SK-N-SH (cell line): ENCODE measurements at places on chromosomes 3 and 15. TPM values are rescaled to one million over a fixed set of nuclear protein-coding genes. Genes with fewer than 3 reads are reported as not detected.

- peaks cover 35% of the 10 kb centered on the region for H3K4me1 ChIP-seq
- no peak overlapping the region for H3K27ac ChIP-seq
- peaks cover 26% of the 10 kb centered on the region for H3K27me3 ChIP-seq
- H3K36me3 ChIP-seq: no peaks in the 10 kb centered on the region
- no peak overlapping the region for H3K4me3 ChIP-seq
Observed at GRCh38 chr15:40250771-40251483, 12.1 kb downstream of the PAK6 start.

DNA sequence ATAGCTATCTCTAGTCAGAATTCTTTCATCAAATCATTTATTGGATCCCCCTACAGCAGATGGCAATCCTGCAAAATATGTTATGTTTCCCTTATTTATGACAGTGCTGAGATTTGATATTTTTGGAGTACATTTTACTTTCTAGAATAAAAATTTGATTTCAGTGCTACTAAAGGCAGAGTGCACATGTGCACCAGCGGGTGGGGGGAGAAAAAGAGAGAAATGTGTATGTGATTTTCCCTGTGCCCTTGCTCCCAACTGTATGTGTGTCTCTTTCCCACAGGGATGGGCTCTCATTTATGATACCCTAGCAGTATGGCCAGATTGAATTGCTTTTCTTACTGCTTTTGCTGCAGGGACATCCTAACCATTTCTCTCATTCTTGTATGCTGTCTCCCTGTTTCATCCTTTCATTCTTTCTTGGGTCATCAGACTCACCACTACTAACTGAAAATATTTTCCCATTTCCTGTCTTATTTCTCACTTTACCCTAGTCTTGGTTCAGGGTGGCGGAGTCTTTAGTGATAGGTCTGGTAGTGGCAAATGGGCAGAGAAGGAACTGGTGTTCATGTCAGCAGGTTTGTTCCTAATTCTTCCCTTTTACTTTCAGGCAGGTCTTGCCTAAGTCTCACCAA, 140.7 kb downstream of the TCF12 start:
- H3K36me3 ChIP-seq: peaks cover 8% of the 10 kb centered on the region
- no peak for DNase-seq
- H3K4me3 ChIP-seq: no peak overlapping the region
- no peaks in the 10 kb centered on the region; the same call in none of the 2 replicates for H3K4me1 ChIP-seq
- H3K27me3 ChIP-seq: no peaks in the 10 kb centered on the region

GRCh38 chr3:189772584-189772983, 141.4 kb downstream of the TP63 start:
- H3K4me1 ChIP-seq: no peaks in the 10 kb centered on the region
- no peaks in the 10 kb centered on the region for H3K27me3 ChIP-seq

GRCh38 chr15:65163041-65163440, 22.1 kb downstream of the CLPX start:
- peaks cover 46% of the 10 kb centered on the region for H3K36me3 ChIP-seq
- DNase-seq: no peak
- no peaks in the 10 kb centered on the region for H3K27me3 ChIP-seq
- no peak overlapping the region for H3K27ac ChIP-seq
- H3K4me1 ChIP-seq: peaks cover 6% of the 10 kb centered on the region; the same call in 1 of the 2 replicates
- no peak overlapping the region for H3K4me3 ChIP-seq

GRCh38 chr3:85508659-85509058, 549.9 kb downstream of the CADM2 start:
- H3K4me3 ChIP-seq: no peak overlapping the region
- DNase-seq: no peak
- no peaks in the 10 kb centered on the region; the same call in 1 of the 2 replicates for H3K4me1 ChIP-seq
- peaks cover 6% of the 10 kb centered on the region; the same call in 1 of the 2 replicates for H3K27me3 ChIP-seq

GRCh38 chr3:149395107-149396089, 17.9 kb upstream of the TM4SF1 start:
- DNase-seq: no peak
- peaks cover 18% of the 10 kb centered on the region for H3K4me1 ChIP-seq
- H3K36me3 ChIP-seq: no peaks in the 10 kb centered on the region

DNA sequence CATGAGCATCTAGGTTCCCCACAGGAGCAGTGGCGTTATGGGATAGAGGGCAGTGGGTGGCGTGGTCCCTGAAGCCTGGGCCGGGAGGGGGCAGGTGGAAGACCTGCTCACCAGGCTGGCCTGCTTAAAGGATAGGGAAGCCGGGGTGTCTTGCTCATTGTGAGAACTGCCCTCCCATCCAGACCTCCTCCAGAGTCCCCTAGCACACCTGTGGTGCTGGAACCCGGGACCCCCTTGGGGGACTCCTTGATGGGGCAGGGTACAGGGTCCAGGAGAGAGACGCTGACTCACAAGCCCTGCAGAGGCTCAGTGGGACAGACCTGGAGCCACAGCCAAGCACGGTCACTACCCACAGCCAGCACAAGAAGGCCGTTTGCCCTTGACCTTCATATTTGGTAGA, 2.8 kb upstream of the RHCG start:
- H3K4me3 ChIP-seq: no peak overlapping the region
- no peaks in the 10 kb centered on the region for H3K27me3 ChIP-seq
- DNase-seq: no peak
- no peaks in the 10 kb centered on the region for H3K4me1 ChIP-seq

GRCh38 chr3:71489315-71489761, 94.2 kb downstream of the FOXP1 start:
- H3K27me3 ChIP-seq: no peaks in the 10 kb centered on the region
- no peak for DNase-seq
- H3K4me1 ChIP-seq: peaks cover 4% of the 10 kb centered on the region; the same call in 1 of the 2 replicates
- H3K36me3 ChIP-seq: peaks cover 14% of the 10 kb centered on the region

- H3K36me3 ChIP-seq: peaks cover 58% of the 10 kb centered on the region
- H3K27ac ChIP-seq: no peak overlapping the region
- H3K4me3 ChIP-seq: no peak overlapping the region
- no peaks in the 10 kb centered on the region for H3K27me3 ChIP-seq
- no peak for DNase-seq
Observed at GRCh38 chr3:196932600-196932999, 9.7 kb downstream of the NCBP2 start.

- no peaks in the 10 kb centered on the region for H3K27me3 ChIP-seq
- H3K27ac ChIP-seq: no peak overlapping the region
- H3K4me1 ChIP-seq: peaks cover 14% of the 10 kb centered on the region; the same call in 1 of the 2 replicates
Observed at GRCh38 chr3:50625231-50626182, 8.6 kb downstream of the MAPKAPK3 start.

DNA sequence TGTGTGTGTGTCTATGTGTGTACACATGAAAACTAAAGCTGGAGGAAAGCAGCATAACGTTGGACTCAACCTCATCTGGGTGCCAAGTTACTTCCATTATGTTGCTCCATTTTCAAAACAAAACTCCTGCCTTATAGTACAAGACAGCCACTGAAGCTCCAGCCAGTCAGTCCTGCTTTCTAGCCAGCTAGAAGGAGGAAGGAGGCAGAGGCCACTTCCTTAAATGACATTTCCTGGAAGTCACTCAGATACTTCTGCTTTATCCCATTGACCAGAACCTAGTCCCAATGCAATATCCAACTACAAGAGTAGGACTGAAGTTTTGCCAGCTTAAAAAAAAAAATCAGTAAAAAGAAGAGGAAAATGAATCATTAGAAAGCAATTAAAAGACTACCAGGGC, 31.7 kb downstream of the CADPS start:
- H3K4me3 ChIP-seq: no peak overlapping the region
- H3K27me3 ChIP-seq: no peaks in the 10 kb centered on the region
- H3K4me1 ChIP-seq: no peaks in the 10 kb centered on the region
- H3K36me3 ChIP-seq: no peaks in the 10 kb centered on the region
- no peak for DNase-seq
- H3K27ac ChIP-seq: no peak overlapping the region

- no peak for DNase-seq
- H3K27me3 ChIP-seq: no peaks in the 10 kb centered on the region; the same call in 1 of the 2 replicates
- H3K36me3 ChIP-seq: peaks cover 7% of the 10 kb centered on the region
- H3K4me1 ChIP-seq: peaks cover 9% of the 10 kb centered on the region
- H3K4me3 ChIP-seq: no peak overlapping the region
- no peak overlapping the region for H3K27ac ChIP-seq
Observed at GRCh38 chr3:184295771-184296170, 3.3 kb upstream of the PSMD2 start.

DNA sequence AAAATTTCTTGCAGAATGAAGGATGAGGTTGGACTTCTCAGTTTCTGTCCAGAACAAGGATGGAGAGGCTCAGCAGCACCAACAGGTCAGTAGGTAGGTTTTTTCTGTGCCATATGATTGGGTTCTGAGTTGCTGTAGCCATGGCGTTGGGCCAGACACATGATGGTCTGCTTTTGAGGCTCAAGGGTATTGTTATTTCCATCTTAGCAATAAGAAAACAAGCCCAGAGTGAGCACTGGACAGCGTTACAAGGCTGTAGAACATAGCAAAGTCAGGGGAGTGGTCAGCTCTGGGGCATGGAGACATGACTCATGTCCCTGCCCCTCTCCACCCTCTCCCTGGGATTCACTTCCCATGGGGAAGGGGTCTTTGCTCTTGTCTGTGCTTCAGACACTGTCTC, 137.6 kb upstream of the TOPAZ1 start:
- no peak for DNase-seq
- no peak overlapping the region for H3K4me3 ChIP-seq
- 0 out of 2 replicates have a peak, but pooled peaks cover 4% of the 10 kb centered on the region for H3K4me1 ChIP-seq
- peak overlapping the region; percentile 19; the same call in 1 of the 2 replicates for H3K27ac ChIP-seq
- no peaks in the 10 kb centered on the region for H3K27me3 ChIP-seq

DNA sequence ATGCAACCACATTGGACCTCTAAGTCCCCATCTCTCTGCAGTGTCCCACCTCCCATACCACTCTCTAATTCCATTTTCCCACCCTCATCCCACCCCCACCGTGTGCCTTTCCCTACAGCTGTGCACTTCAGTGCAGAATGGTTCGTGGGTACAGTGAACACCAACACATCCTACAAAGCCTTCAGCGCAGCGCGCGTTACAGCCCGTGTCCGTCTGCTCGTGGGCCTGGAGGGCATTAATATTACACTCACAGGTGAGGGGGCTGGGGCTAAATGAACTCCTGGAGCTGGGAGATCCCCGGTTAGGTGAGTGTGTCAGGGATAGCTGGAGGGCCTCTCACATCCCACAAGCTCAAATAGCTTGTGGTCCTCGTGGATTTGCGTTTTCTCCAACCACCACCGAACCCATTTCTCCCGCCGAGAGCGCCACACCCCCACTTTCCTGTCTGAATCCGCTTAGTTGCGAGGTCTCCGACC, 1.9 kb downstream of the DUOXA2 start:
- no peaks in the 10 kb centered on the region for H3K4me1 ChIP-seq
- H3K36me3 ChIP-seq: no peaks in the 10 kb centered on the region
- DNase-seq: no peak
- no peak overlapping the region for H3K4me3 ChIP-seq
- H3K27me3 ChIP-seq: peaks cover 41% of the 10 kb centered on the region

DNA sequence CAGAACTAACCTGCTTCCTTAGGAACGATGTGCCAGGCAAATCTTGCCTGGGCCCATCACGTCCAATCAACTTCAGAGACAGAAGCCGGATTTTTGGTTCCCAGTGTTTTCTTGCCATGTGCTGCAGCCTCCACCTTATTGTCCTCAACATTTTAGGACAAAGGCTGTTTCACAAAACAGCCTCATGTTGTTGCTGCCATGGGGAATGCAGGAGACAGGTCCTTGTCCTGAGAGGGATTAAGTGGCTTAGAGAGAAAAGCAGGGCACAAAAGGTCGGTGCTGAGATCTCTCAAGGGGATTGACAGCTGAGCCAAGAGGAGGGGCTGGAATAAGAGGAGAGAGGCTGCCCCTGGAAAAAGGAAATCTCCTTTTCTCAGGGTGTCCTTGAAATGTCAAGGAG, 11.3 kb upstream of the NMNAT3 start:
- H3K36me3 ChIP-seq: no peaks in the 10 kb centered on the region
- peaks cover 33% of the 10 kb centered on the region for H3K4me1 ChIP-seq
- no peak for DNase-seq
- no peaks in the 10 kb centered on the region for H3K27me3 ChIP-seq
- H3K4me3 ChIP-seq: no peak overlapping the region

SLCO2A1 gene
- 5.8 and 9.3 TPM in 2 replicates for polyA plus RNA-seq

FAM174B gene
- 0.18 and 0.30 TPM in 2 replicates for polyA plus RNA-seq

CPEB1 gene
- polyA plus RNA-seq: 2.6 and 3.1 TPM in 2 replicates
